T-cell (primary cell): ENCODE measurements at places on chromosomes 3 and 15.

- no peak overlapping the region for H3K27ac ChIP-seq
- DNase-seq = no peak
- no peaks in the 10 kb centered on the region for H3K4me1 ChIP-seq
- H3K36me3 ChIP-seq = no peaks in the 10 kb centered on the region
- H3K27me3 ChIP-seq = peaks cover 12% of the 10 kb centered on the region
These were observed 749.5 kb downstream of the ROBO1 start for GRCh38 chr3:79018265-79018664.

DNA sequence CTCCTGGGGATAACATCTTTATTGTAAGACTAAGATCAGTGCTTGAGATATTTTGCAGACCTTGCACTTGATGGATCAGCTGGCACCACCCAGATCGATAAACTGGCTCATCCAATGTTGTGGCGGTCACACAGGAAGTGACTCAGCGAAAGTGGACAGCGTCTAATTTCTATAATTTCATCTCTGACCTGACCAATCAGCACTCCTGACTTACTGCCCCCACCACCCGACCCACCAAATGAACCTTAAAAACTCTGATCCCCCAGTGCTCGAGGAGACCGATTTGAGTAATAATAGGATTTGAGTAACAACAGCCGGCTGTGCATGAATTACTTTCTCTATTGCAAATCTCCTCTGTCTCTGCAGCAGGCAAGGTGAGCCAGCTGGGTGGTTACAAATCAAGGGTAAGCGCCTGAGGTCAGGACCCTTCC, 62.7 kb upstream of the RNU6-1 start:
- H3K27ac ChIP-seq = no peak overlapping the region
- no peaks in the 10 kb centered on the region for H3K4me1 ChIP-seq
- DNase-seq = no peak
- no peak overlapping the region for H3K4me3 ChIP-seq

DNA sequence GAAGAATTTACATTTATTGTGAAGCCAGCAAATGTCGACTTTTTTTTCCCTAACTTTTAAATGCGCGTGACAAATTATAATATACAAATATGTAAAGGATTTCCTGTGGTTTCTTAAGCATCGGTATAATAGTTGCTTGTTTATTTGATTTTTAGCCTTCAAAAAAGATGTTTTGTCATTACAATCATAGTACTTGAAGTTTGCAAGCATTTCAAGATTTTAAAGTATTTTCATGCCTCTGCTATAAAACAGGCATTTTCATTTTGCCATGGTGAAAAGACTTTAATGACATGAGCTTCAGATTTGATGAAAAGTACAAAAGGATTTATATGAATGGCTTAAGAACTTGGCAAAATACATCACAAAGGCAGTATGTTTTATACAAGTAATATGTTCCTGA, 9.4 kb upstream of the P2RY12 start:
- no peak overlapping the region for H3K27ac ChIP-seq
- peaks cover 3% of the 10 kb centered on the region for H3K27me3 ChIP-seq
- no peaks in the 10 kb centered on the region for H3K36me3 ChIP-seq
- no peak overlapping the region for H3K4me3 ChIP-seq

- H3K36me3 ChIP-seq = no peaks in the 10 kb centered on the region
- no peak overlapping the region for H3K27ac ChIP-seq
- no peak for DNase-seq
- H3K4me1 ChIP-seq = peaks cover 18% of the 10 kb centered on the region
- H3K27me3 ChIP-seq = peaks cover 2% of the 10 kb centered on the region
These were observed 156.7 kb upstream of the TLE3 start for GRCh38 chr15:70254311-70254869.

GRCh38 chr3:174869448-174869847, 10.3 kb downstream of the NAALADL2 start:
- no peak overlapping the region for H3K27ac ChIP-seq
- H3K4me1 ChIP-seq = no peaks in the 10 kb centered on the region

- H3K27me3 ChIP-seq = no peaks in the 10 kb centered on the region
- H3K4me3 ChIP-seq = no peak overlapping the region
- peaks cover 5% of the 10 kb centered on the region for H3K4me1 ChIP-seq
- no peak for DNase-seq
These were observed 98.9 kb downstream of the FMN1 start for GRCh38 chr15:33095641-33096040.

DNA sequence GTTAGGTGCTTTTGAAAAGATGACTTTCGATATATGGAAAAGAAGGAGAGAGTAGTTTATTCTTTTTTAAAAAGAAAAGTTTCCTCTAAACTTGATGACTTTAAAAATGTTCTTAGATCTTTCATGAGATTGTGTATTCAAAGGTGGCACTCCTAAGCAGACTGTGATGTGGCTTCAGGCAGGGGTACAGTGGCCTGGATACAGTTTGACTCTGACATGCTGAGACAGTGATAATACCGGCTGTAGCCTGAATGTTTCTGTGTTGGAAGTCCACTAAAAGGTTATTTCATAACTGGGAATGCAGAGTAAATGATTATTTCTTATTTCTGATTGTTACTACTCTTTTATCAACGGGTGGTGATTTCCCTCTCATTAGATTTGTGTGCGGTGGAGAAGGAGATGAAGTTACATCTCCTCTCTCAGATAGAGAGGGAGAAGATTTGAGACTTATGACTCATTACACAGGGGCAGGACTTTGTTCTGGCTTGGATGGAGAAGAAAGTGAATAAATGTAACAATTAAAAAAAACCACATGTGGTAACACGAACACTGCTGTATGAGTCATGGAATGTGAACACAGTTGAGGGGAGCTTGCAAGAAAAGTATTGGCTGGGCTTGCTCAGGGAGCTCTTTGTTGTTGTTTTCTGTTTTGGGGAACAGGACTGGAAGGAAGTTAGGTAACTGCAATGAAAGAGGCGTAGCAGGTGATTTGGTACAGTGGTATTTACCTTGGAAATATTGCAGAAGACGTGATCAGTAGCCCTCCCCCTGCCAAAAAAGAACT, 21.6 kb downstream of the SPTSSB start:
- no peaks in the 10 kb centered on the region for H3K36me3 ChIP-seq
- H3K27ac ChIP-seq = peak overlapping the region; percentile 38
- DNase-seq = peak; percentile 18
- H3K4me1 ChIP-seq = no peaks in the 10 kb centered on the region

GRCh38 chr3:133934073-133934970, 38.6 kb upstream of the RAB6B start:
- H3K4me1 ChIP-seq = no peaks in the 10 kb centered on the region
- DNase-seq = no peak
- no peaks in the 10 kb centered on the region for H3K27me3 ChIP-seq

GRCh38 chr3:49362561-49362960, 4.4 kb upstream of the GPX1 start:
- H3K4me1 ChIP-seq = peaks cover 12% of the 10 kb centered on the region
- no peak for DNase-seq
- H3K27ac ChIP-seq = no peak overlapping the region
- no peak overlapping the region for H3K4me3 ChIP-seq

GRCh38 chr3:140832883-140833282, 108.8 kb upstream of the SLC25A36 start:
- H3K27ac ChIP-seq = no peak overlapping the region
- no peak overlapping the region for H3K4me3 ChIP-seq
- no peak for DNase-seq
- H3K27me3 ChIP-seq = peaks cover 8% of the 10 kb centered on the region
- peaks cover 5% of the 10 kb centered on the region for H3K4me1 ChIP-seq
- no peaks in the 10 kb centered on the region for H3K36me3 ChIP-seq

DNA sequence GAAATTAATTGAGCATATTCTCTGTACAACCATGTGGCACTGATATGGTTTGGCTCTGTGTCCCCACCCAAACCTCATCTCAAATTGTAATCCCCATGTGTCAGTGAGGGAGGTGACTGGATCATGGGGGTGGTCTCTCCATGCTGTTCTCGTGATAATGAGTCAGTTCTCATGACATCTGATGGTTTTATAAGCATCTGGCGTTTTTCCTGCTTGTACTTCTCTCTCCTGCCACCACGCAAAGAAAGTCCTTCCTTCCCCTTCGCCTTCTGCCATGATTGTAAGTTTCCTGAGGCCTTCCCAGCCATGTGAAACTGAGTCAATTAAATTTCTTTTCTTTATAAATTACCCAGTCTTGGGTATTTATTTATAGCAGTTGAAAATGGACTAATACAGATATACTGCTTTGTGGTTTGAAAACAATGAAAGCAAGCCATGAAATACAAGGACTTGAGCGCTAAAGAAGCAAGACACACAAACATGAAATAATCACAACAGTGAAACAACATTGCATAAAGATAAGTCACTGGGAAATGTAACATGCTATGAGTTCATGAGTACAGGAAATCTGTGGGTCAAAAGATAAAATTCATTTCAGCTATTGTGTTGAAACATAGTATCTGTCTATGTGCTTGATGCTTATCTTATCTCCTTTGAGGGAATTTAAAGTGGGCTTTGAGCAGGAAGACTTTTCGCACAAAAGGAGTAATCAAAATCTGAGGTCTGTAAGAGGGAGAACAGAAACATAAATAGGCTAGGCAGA, 288.7 kb downstream of the GBE1 start:
- DNase-seq = no peak
- H3K27me3 ChIP-seq = no peaks in the 10 kb centered on the region
- H3K4me1 ChIP-seq = no peaks in the 10 kb centered on the region

DNA sequence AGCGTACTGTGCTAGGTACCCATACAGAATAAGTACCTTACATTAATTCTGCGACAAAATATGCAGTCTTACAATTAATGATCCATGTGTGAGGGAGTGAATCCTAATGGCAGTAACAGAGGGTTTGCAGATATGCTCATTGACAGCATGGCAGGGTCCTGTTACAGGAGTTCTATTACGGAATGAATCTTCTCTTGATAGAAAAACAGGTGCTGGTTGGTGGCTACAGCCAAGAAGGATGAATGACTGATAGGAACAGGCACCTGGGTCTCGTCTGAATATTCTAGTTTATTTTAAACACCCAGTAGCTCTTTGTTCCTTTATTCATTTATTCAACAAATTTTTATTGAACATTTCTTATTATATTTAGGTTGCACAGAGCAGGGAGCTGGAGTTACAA, 22.8 kb downstream of the PGBD4 start:
- no peak overlapping the region for H3K27ac ChIP-seq
- no peak overlapping the region for H3K4me3 ChIP-seq

GRCh38 chr3:146177519-146177918, 16.5 kb upstream of the PLOD2 start:
- DNase-seq = no peak
- no peaks in the 10 kb centered on the region for H3K4me1 ChIP-seq
- no peak overlapping the region for H3K27ac ChIP-seq
- no peaks in the 10 kb centered on the region for H3K36me3 ChIP-seq

GRCh38 chr3:127428344-127428997, 140.6 kb upstream of the PRR20G start:
- H3K4me3 ChIP-seq = no peak overlapping the region
- no peak overlapping the region for H3K27ac ChIP-seq
- no peak for DNase-seq
- H3K36me3 ChIP-seq = no peaks in the 10 kb centered on the region

GRCh38 chr15:100198442-100198841, 143.3 kb downstream of the ADAMTS17 start:
- no peaks in the 10 kb centered on the region for H3K36me3 ChIP-seq
- no peaks in the 10 kb centered on the region for H3K27me3 ChIP-seq
- H3K27ac ChIP-seq = no peak overlapping the region
- H3K4me3 ChIP-seq = no peak overlapping the region

DNA sequence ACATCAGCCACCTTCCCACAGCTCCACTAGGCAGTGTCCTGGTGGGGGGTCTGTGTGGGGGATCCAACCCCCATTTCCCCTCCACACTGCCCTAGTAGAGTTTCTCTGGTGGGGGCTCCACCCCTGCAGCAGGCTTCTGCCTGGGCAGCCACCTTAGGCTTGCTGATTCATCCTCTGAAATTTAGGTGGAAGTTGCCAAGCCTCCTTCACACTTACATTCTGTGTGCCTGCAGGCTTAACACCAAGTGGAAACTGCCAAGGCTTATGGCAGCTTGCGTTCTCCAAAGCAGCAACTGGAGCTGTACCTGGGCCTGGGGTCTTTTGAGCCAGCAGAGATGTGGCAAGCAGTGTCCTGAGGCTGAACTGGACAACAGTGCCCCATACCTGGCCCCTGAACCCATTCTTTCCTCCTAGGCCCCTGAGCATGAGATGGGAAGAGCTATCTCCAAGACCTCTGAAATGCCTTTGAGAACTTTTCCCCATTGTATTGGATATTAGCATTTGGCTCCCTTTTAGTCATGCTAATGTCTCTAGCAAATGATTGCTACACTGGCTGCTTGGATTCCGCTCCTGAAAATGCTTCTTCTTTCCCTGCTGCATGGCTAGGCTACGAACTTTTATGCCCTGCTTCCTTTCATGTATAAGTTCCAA, 32.5 kb downstream of the CPN2 start:
- H3K4me3 ChIP-seq = no peak overlapping the region
- DNase-seq = no peak
- H3K36me3 ChIP-seq = no peaks in the 10 kb centered on the region
- H3K4me1 ChIP-seq = peaks cover 2% of the 10 kb centered on the region
- peaks cover 43% of the 10 kb centered on the region for H3K27me3 ChIP-seq
- H3K27ac ChIP-seq = no peak overlapping the region

- H3K4me1 ChIP-seq = no peaks in the 10 kb centered on the region
- no peak overlapping the region for H3K4me3 ChIP-seq
- no peaks in the 10 kb centered on the region for H3K27me3 ChIP-seq
- no peak for DNase-seq
These were observed 156.0 kb downstream of the NAALADL2 start for GRCh38 chr3:175015056-175015635.

- DNase-seq = peak; percentile 14
- peaks cover 8% of the 10 kb centered on the region for H3K4me1 ChIP-seq
- H3K27ac ChIP-seq = no peak overlapping the region
- no peak overlapping the region for H3K4me3 ChIP-seq
- no peaks in the 10 kb centered on the region for H3K36me3 ChIP-seq
These were observed 197.2 kb upstream of the CTNNB1 start for GRCh38 chr3:41002104-41002503.

- H3K27ac ChIP-seq = no peak overlapping the region
- H3K36me3 ChIP-seq = no peaks in the 10 kb centered on the region
- no peaks in the 10 kb centered on the region for H3K27me3 ChIP-seq
- H3K4me1 ChIP-seq = peaks cover 14% of the 10 kb centered on the region
- no peak for DNase-seq
These were observed 87.4 kb upstream of the C15orf39 start for GRCh38 chr15:75114327-75114726.

- peaks cover 42% of the 10 kb centered on the region for H3K4me1 ChIP-seq
- H3K36me3 ChIP-seq = no peaks in the 10 kb centered on the region
- peak; percentile 52 for DNase-seq
- H3K27ac ChIP-seq = peak overlapping the region; percentile 63
These were observed 17.6 kb upstream of the CYP11A1 start for GRCh38 chr15:74384881-74385643.

- no peaks in the 10 kb centered on the region for H3K36me3 ChIP-seq
- no peak for DNase-seq
- peaks cover 49% of the 10 kb centered on the region for H3K4me1 ChIP-seq
- H3K4me3 ChIP-seq = peak overlapping the region; percentile 97
- H3K27me3 ChIP-seq = no peaks in the 10 kb centered on the region
These were observed 798 bp downstream of the GCHFR start for GRCh38 chr15:40764629-40765103.
